ENCODE measurements at places on chromosomes 1 and 21.

DNA sequence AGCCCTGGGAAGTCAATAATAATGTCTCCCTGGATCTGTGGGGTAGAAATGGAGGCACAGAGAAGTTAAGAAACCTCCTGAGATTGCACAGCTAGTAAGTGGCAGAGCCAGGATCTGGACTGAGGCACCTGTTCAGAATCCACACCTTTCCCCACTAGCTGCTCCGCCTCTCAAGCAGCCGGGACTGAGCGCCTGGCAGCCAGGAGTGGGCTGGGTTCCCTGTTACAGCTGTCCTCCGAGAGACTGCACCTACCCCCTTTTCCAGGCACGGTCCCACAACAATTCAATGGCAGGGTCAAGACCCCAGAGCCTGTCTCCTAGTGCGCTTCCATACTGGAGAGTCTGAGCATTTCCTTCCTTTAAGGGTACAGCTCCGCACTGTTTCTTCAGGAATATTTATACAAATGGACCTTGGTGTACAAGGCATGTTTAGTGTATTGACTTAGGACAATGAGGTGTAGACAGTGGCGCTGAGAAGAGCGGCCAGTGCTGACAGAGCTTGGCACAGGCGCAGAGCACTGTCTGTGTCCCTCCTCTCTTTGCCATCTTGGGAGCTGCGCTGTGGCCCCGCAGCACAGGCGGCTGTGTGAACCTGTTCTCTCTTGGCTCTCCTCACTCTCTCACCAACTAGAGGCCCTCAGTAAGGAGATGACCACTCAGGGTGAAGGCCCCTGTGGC, 24.4 kb downstream of the GRHL3 start:
- DNase-seq, result no peak

DNA sequence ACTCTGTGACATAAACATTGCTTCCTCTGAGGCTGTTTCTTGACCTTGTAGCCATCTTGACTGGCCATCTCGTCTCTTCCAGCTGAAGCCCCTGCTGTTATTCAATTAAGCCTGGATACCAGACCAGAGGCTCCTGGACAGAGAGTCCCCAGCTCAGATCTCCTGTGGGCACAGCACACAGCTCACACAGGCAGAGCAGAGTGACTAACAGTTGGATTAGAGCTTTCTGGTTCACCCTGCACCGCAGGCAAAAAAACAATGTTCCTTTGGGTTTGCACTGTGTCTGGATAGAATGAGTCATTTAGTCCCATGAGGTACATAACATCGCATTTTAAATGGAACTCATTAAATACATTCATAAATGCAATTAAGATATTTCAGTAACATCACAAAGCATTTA, 33.4 kb upstream of the USH2A start:
- no peak for DNase-seq

DNA sequence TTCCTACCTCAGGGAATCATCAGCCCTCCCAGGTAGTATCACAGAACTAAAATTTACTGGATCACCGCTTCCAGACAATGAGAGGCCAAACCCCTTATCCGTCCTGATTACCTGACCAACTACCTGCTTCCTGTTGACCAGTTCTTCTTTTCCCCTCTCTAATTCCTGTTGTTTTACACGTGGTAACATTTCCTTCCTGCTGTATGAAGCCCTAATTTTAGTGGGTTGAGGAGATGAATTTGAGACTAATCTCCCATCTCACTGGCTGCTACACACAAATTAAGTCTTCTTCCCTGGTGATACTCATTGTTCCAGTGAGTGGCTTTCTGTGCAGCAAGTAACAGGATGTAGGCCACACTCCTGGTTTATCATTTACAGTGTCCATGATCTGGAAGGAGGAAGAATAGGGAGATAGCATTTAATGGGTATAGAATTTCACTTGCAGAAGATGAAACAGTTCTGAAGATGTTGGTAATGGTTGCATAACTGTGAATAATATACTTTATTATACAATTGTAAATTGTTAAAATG, 2112.9 kb downstream of the NCAM2 start:
- no peak for DNase-seq

DNA sequence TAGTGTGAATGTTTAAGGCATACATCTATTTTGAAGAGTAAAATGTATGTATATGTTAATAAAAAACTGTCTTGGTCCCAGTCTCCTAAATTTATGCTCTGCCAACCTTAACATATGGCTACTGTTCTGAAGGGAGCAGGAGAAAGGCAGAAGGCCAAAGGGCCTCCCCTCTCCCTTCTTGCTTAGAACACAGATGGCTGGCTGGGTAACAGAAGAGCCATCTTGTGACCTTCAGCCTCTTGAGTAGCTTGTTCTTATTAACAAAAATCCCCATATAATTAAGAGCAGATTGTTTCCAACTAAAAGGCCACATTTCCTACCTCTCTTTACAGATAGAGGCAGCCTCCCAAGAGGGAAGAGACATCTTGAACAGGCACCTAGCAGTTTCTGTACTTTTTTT, 36.1 kb downstream of the EPB41 start:
- no peak for DNase-seq

- DNase-seq, result no peak
These were observed 2.4 kb upstream of the CD247 start for GRCh38 chr1:167520711-167521206.

DNA sequence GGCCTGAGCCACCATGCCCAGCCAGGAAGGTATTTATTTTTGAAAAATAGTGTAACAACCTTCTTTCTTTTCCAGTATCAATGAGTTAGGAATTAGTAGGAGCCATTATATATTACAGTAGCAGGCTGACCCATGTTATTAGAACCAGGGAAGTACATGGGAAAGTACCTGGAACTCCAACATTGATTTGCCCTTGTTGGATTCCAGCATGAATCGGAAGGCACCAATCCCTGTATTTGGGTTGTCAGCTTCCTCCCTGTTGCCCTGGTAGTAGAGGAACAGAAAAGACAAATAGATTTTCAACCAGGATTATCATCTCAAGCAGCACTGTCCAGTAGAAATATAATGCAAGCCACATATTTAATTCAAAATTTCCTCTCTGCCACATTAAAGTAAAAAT, 10.2 kb upstream of the RBM8A start:
- no peak for DNase-seq

- peak; percentile 35 for DNase-seq
These were observed 2.5 kb upstream of the CERS2 start for GRCh38 chr1:150976879-150977694.

DNA sequence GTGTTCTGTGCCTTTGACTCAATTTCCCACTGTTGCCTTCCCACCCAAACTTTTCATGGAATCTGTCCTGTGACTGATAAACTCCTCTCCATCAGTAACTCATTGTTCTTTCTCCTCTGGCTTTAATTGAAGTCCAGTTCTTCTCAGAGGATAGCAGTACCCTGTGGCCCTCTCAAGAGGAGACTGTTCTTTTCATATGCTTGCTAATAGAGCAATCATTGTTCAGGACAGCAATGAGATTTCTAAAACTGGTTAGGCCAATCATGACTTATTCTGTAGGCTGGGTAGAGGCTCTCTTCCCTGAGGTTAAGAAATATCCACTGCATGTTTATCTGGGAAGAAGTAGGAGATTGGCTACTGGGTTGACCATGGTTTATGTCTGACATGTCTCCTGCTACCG, 98.8 kb downstream of the CHD1L start:
- no peak for DNase-seq

DNA sequence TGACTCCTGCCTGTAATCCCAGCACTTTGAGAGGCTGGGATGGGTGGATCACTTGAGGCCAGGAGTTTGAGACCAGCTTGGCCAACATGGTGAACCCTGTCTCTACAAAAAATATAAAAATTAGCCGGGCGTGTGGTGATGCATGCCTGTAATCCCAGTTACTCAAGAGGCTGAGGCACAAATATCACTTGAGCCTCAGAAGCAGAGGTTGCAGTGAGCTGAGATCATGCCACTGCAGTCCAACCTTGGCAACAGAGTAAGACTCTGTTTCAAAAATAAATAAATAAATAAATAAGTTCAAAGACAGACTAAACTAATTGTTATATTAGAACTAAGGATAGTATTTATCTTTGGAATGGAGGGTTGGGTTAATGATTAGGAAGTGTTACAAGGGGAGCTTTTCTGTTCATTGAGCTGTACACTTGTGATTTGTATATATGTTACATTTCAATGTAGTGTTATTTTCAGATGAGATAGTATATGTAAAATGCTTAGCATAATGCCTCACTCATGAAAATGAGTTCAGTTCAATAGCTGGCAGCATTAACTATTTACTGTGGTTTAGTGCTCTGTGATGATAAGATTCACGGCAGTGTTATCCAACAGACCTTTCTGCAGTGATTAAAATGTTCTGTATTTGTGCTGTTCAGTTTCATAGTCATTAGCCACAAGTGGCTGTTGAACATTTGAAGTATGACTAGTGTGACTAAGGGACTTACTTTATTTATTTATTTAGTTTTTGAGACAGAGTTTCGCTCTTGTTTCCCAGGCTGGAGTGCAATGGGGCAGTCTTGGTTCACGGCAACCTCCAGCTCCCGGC, 47.7 kb downstream of the OSBPL9 start:
- DNase-seq, result no peak

DNA sequence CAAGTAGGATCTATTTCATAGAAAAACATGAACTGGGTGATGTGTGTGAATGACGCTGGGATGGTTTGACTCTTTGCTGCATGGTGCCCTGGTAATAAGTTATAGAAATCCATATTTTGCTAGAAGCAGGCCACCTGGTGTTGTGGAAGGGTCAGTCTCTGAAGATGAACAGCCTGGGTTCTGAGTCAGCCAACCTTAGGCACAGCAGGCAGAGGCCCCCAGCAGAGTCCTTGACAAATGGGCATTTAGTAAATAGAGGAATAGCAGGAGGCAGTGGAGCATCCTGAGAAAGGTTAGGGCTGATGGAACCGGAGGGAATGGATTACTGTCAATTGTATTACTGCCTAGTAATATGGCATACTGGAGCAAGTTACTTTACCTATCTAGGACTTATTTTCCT, 20.9 kb downstream of the FGGY start:
- DNase-seq, result no peak

DNA sequence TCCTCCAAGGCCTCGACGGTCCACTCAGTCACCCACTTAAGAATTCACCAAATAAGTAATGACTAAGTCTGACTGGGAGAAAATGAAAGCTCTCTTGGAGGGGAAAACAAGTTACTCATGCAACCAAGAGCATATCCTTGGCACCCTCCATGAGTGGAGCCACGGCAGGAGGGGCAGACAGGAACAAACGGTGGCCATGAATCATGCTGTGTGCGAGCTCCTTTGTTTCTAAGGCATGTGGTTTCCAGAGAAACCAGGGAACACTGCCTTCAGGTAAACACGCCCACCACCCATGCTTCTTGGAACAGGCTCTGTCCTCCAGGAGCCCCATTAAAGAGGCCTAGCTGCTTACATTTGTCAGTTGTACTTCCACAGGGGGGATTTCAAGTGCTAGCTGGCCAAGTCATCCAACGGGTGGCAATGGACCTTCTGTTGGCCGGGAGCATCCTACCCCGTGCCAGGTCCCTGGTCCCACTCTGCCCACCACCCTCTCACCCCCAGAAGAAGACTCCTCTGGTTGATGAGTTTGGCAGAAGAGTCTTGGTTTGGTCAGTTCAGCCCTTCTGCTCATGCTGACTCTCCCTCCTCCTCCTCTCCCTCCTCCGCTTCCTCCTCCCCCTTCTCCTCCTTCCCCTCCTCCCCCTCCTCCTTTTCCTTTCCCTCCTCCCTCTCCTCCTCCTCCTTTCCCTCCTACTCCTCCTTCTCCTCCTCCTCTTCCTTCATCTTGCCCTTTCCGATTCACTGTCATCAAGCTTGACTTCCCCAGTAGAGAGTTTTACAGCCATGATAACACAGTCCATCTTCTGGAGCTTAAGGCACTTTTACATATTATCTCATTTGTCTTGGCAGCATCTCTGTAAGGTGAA, 107.6 kb downstream of the CCDC185 start:
- no peak for DNase-seq

- DNase-seq, result no peak
These were observed 167.9 kb downstream of the ADSS2 start for GRCh38 chr1:244283772-244284171.

- no peak for DNase-seq
These were observed 31.1 kb upstream of the ARHGEF16 start for GRCh38 chr1:3423245-3423829.

GRCh38 chr1:11792106-11792505, 13.7 kb downstream of the MTHFR start:
- no peak for DNase-seq

GRCh38 chr1:12183095-12183794, 16.5 kb downstream of the TNFRSF1B start:
- DNase-seq, result no peak
